ENCODE measurements at places on chromosomes 11 and 22. TPM values are rescaled to one million over a fixed set of nuclear protein-coding genes. Genes with fewer than 3 reads are reported as not detected.
A peak's percentile ranks its signal among the peaks of the same experiment; 100 is the strongest.

GRCh38 chr22:26848244-26848920 lies 191.0 kb downstream of the MIAT start:
- no peaks in the 10 kb centered on the region for H3K36me3 ChIP-seq
- DNase-seq = no peak
- H3K4me1 ChIP-seq = no peaks in the 10 kb centered on the region
- no peak overlapping the region for H3K4me3 ChIP-seq
- no peak overlapping the region for H3K27ac ChIP-seq
- H3K27me3 ChIP-seq = no peaks in the 10 kb centered on the region

DNA sequence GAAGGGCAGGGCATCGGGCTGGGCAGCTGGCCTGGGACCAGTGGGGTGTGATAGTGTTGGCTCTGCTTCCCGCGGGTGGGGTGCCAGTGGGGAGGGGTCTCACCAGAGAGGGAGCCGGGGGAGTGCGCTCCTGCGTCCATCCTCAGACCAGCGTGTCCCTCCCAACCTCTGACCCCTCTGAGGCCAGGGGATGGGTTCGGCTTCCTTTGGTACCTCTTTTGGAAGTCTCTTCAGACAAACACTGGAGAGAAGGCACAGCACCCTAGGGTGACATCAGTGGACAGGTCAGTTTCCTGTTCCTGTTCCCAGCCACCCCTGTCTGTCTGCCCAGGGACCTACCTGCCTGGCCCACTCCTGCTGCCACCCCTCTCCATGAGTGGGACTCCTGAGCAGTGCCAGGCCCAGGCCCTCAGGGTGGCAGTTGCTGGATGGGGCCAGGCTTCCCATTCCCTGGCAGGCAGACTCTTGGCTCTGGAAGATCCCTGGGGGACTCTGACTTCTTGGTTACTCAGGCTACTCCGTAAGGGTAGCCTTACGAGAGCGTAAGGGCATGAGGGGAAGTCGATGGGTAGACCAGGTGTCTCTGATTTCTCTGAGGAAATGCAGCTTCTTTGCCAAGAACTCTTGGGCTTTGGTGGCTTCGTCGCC lies 2.6 kb downstream of the TAGLN start:
- no peak for DNase-seq
- no peaks in the 10 kb centered on the region for H3K4me1 ChIP-seq
- peak overlapping the region; percentile 23 for H3K4me3 ChIP-seq
- H3K27me3 ChIP-seq = no peaks in the 10 kb centered on the region
- no peak overlapping the region for H3K27ac ChIP-seq
- no peaks in the 10 kb centered on the region for H3K36me3 ChIP-seq

- peak overlapping the region; percentile 38 for H3K27ac ChIP-seq
- H3K4me3 ChIP-seq = no peak overlapping the region
- H3K4me1 ChIP-seq = peaks cover 47% of the 10 kb centered on the region
- H3K36me3 ChIP-seq = no peaks in the 10 kb centered on the region
- no peak for DNase-seq
Observed at GRCh38 chr11:102120437-102120973, 10.3 kb downstream of the YAP1 start.

- H3K36me3 ChIP-seq = no peaks in the 10 kb centered on the region
- H3K27me3 ChIP-seq = peaks cover 22% of the 10 kb centered on the region
- H3K27ac ChIP-seq = peak overlapping the region; percentile 73
- H3K4me3 ChIP-seq = no peak overlapping the region
Observed at GRCh38 chr11:128904656-128905344, 13.6 kb downstream of the KCNJ5 start.

DNA sequence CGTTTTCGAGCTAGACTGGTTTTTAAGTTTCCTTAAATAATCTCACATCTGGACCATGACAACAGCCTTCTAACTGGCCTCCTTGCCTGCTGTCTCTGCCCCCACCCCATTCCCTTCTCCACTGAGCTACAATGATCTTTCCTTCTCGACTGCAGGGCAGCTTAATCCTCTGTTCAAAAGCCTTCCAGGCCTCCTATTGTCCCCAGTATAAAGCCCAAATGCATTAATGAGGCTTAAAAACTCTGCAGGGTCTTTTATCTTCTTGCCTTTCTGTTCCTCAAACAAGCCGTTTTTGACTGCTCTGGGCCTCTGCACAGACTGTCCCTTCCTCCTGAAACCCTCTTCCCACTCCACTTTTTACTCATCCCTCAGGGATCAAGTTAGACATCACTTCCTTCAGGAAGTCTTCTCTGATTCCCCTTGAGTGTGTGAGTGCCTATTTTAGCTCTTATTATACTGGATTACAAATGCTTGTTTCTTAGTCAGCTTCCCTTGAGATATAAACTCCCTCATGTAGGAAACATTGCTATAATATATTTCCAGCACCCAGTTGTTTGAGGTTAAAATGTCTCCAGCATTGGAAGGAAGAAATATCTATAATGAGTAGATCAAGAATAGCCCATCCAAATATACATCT lies 23.6 kb upstream of the PAMR1 start:
- no peak overlapping the region for H3K4me3 ChIP-seq
- no peak overlapping the region for H3K27ac ChIP-seq
- H3K36me3 ChIP-seq = no peaks in the 10 kb centered on the region
- DNase-seq = no peak

DNA sequence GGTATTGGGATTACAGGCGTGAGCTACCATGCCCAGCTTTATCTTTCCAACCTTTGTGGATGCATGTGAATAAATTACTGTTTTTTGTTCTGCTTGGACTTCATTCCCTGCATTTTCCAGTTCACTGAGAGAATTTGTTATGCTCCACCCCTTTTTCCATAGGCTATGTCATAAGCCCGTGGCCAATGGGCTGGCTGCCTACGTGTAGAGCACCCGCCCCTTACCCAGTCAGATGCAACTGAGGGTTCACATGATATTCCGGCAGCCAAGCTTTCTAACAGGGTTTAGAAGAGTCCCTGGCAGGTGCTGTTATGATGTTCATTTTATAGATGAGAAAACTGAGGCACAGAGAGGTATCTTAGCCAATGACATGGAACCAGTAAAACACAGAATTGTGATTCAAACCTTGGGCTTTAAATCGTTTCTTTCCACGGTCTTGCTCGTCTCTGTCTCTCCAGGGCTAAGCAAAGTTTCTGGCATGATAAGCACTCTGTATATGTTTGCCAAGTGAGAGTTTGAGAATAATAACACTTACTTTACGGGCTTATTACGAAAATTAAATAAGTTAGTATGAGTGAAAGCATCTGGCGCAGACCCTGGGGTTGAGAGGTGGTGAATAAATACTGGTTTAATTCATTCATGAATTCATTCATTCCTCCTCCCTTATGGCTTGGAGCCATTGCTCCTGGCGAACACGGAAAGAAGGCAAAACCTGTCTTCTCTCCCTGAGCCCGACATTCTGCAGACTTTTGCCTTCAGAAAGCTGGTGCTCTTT lies 42.4 kb upstream of the RASD2 start:
- H3K27ac ChIP-seq = no peak overlapping the region
- no peaks in the 10 kb centered on the region for H3K36me3 ChIP-seq
- no peak overlapping the region for H3K4me3 ChIP-seq
- peak; percentile 98 for DNase-seq
- no peaks in the 10 kb centered on the region for H3K4me1 ChIP-seq
- no peaks in the 10 kb centered on the region for H3K27me3 ChIP-seq

- no peaks in the 10 kb centered on the region for H3K27me3 ChIP-seq
- H3K27ac ChIP-seq = no peak overlapping the region
- no peak for DNase-seq
- H3K36me3 ChIP-seq = no peaks in the 10 kb centered on the region
- H3K4me3 ChIP-seq = no peak overlapping the region
Observed at GRCh38 chr11:126829716-126830115, 170.9 kb downstream of the KIRREL3 start.

- H3K27me3 ChIP-seq = no peaks in the 10 kb centered on the region
- peak; percentile 95 for DNase-seq
- no peaks in the 10 kb centered on the region for H3K36me3 ChIP-seq
- H3K4me1 ChIP-seq = no peaks in the 10 kb centered on the region
- no peak overlapping the region for H3K4me3 ChIP-seq
- no peak overlapping the region for H3K27ac ChIP-seq
Observed at GRCh38 chr11:88282747-88283515, 54.6 kb downstream of the CTSC start.

GRCh38 chr22:47309476-47309875 lies 547.0 kb downstream of the TBC1D22A start:
- no peaks in the 10 kb centered on the region for H3K27me3 ChIP-seq
- no peaks in the 10 kb centered on the region for H3K36me3 ChIP-seq
- DNase-seq = no peak
- peaks cover 4% of the 10 kb centered on the region for H3K4me1 ChIP-seq
- H3K4me3 ChIP-seq = no peak overlapping the region
- no peak overlapping the region for H3K27ac ChIP-seq

Gene P2RX6
- total RNA-seq = 1.1 TPM

Gene OAF
- total RNA-seq = 27.4 TPM

- no peak overlapping the region for H3K4me3 ChIP-seq
- peaks cover 2% of the 10 kb centered on the region for H3K36me3 ChIP-seq
- H3K4me1 ChIP-seq = peaks cover 3% of the 10 kb centered on the region
- H3K27me3 ChIP-seq = no peaks in the 10 kb centered on the region
- H3K27ac ChIP-seq = no peak overlapping the region
Observed at GRCh38 chr22:45331486-45331885, 21.8 kb downstream of the FAM118A start.

- peaks cover 1% of the 10 kb centered on the region for H3K36me3 ChIP-seq
- peak overlapping the region; percentile 78 for H3K27ac ChIP-seq
- no peaks in the 10 kb centered on the region for H3K27me3 ChIP-seq
- no peak for DNase-seq
- H3K4me1 ChIP-seq = peaks cover 9% of the 10 kb centered on the region
Observed at GRCh38 chr22:46618667-46619066, 1.5 kb upstream of the GRAMD4 start.

Gene MCHR1
- total RNA-seq = 0.21 TPM

- peaks cover 11% of the 10 kb centered on the region for H3K4me1 ChIP-seq
- H3K36me3 ChIP-seq = peaks cover 5% of the 10 kb centered on the region
- no peaks in the 10 kb centered on the region for H3K27me3 ChIP-seq
- H3K27ac ChIP-seq = no peak overlapping the region
- H3K4me3 ChIP-seq = no peak overlapping the region
Observed at GRCh38 chr22:46092670-46093410, 57.5 kb upstream of the PPARA start.

Gene ANO5
- 2.8 TPM for total RNA-seq

DNA sequence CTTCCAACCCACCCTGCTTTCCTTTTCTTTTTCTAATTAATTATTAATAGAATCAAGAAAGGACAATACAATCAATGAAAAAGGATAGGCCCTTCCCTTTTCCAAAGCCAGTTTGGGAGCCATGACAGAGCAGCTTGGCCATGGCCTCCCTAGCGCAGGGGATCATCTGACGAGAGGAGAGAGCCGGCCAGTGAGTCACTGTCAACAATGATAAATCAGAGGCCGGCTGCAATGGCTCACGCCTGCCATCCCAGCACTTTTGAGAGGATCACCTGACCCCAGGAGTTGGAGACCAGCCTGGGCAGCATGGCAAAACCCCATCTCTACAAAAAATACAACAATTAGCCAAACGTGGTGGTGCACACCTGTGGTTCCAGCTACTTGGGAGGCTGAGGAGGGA lies 27.5 kb upstream of the KRTAP5-7 start:
- peaks cover 13% of the 10 kb centered on the region for H3K4me1 ChIP-seq
- DNase-seq = no peak
- H3K36me3 ChIP-seq = peaks cover 5% of the 10 kb centered on the region
- no peak overlapping the region for H3K27ac ChIP-seq

Gene TMEM138
- 24.6 TPM for total RNA-seq

DNA sequence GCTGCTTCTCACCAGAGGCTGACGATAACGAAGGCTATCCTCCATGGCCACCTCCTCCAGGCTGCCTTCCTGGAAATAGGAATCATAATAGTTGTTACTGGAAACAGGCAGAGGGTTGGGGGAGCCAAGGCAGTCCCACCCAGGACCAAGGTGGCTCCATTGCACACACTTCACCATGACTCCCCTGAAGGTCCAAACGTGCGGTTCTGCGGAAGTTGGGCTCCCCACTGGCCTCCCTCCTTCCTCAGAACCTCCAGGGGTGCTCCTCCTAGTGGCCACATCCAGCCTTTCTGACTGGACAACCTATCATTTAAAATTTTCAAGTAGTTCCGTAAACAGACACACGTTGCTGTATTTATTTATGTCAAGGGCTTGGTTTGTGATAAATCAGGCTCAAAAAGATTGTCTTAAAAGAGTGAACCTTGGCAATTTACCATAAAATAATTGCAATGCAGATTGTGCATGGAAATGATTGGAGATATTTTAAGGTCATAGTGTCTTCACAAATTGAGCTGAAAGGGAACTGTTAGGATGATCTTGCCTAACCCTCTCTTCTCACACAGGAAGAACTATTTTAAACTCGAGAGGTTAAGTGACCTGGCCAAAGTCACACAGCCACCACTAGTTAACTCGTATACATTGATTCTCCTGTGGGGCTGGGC lies 1.4 kb upstream of the TCN2 start:
- H3K4me3 ChIP-seq = no peak overlapping the region
- H3K27ac ChIP-seq = no peak overlapping the region
- no peaks in the 10 kb centered on the region for H3K36me3 ChIP-seq
- peak; percentile 38 for DNase-seq
- H3K4me1 ChIP-seq = peaks cover 17% of the 10 kb centered on the region

- DNase-seq = no peak
- H3K36me3 ChIP-seq = peaks cover 7% of the 10 kb centered on the region
- H3K27ac ChIP-seq = no peak overlapping the region
- H3K4me1 ChIP-seq = peaks cover 17% of the 10 kb centered on the region
Observed at GRCh38 chr11:46386005-46386578, 4.6 kb downstream of the MDK start.

DNA sequence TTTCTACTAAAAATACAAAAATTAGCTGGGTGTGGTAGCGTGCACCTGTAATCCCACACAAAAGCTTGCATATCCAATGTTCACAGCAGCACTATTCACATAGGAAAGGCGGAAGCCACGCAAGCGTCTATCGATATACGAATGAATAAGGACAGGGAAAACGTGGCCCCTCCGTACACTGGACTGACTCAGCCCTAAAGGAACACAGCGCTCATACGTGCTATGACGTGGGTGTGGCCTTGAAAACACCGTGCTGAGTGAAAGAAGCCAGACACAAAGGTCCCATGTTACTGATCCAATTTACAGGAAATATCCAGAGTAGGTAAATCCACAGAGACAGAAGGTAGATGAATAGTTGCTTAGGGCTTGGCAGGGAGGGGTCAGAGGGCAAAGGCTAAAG lies 7.0 kb downstream of the LMF2 start:
- H3K4me1 ChIP-seq = no peaks in the 10 kb centered on the region
- no peak overlapping the region for H3K27ac ChIP-seq
- H3K27me3 ChIP-seq = no peaks in the 10 kb centered on the region

GRCh38 chr22:23068832-23069385 lies 1.4 kb upstream of the GNAZ start:
- no peaks in the 10 kb centered on the region for H3K36me3 ChIP-seq
- no peak overlapping the region for H3K4me3 ChIP-seq
- peaks cover 7% of the 10 kb centered on the region for H3K4me1 ChIP-seq
- no peaks in the 10 kb centered on the region for H3K27me3 ChIP-seq
- DNase-seq = peak; percentile 5

Gene MRGPRE
- total RNA-seq = not detected

Gene NXPE4
- not detected for total RNA-seq

- H3K27me3 ChIP-seq = no peaks in the 10 kb centered on the region
- no peak overlapping the region for H3K27ac ChIP-seq
- no peak overlapping the region for H3K4me3 ChIP-seq
- H3K4me1 ChIP-seq = peaks cover 13% of the 10 kb centered on the region
Observed at GRCh38 chr11:94770563-94771120, 2.5 kb downstream of the AMOTL1 start.

- H3K27me3 ChIP-seq = no peaks in the 10 kb centered on the region
- H3K36me3 ChIP-seq = no peaks in the 10 kb centered on the region
- H3K4me3 ChIP-seq = no peak overlapping the region
- H3K4me1 ChIP-seq = no peaks in the 10 kb centered on the region
Observed at GRCh38 chr11:95375886-95376285, 144.9 kb upstream of the SESN3 start.

Measured in lung (tissue), 17 donors.